Activated B cell treated with CpG ODN at 0.5 μM for 24 hours (primary cell): ENCODE measurements at places on chromosomes 13 and 19. TPM values are rescaled to one million over a fixed set of nuclear protein-coding genes. Genes with fewer than 3 reads are reported as not detected.
A peak's percentile ranks its signal among the peaks of the same experiment; 100 is the strongest.

- H3K4me3 ChIP-seq = no peak overlapping the region
- H3K27me3 ChIP-seq = no peaks in the 10 kb centered on the region
- DNase-seq = no peak
- peaks cover 45% of the 10 kb centered on the region for H3K36me3 ChIP-seq
- no peak overlapping the region for H3K27ac ChIP-seq
Observed at GRCh38 chr19:4238831-4239230, 8.0 kb upstream of the YJU2 start.

LYL1 gene
- total RNA-seq = 67.1 and 74.8 TPM in 2 replicates

GRCh38 chr13:98794498-98794897, 42.0 kb upstream of the SLC15A1 start:
- no peak overlapping the region for H3K27ac ChIP-seq
- H3K4me1 ChIP-seq = no peaks in the 10 kb centered on the region
- peaks cover 2% of the 10 kb centered on the region for H3K27me3 ChIP-seq
- H3K4me3 ChIP-seq = no peak overlapping the region
- no peak for DNase-seq

GRCh38 chr19:13277104-13277809, 127.0 kb downstream of the IER2 start:
- peaks cover 16% of the 10 kb centered on the region for H3K4me1 ChIP-seq
- H3K4me3 ChIP-seq = peak overlapping the region; percentile 56
- H3K27me3 ChIP-seq = peaks cover 15% of the 10 kb centered on the region
- peak; percentile 36 for DNase-seq
- H3K27ac ChIP-seq = peak overlapping the region; percentile 68

MIR17HG gene
- total RNA-seq = 23.5 and 27.0 TPM in 2 replicates

DNA sequence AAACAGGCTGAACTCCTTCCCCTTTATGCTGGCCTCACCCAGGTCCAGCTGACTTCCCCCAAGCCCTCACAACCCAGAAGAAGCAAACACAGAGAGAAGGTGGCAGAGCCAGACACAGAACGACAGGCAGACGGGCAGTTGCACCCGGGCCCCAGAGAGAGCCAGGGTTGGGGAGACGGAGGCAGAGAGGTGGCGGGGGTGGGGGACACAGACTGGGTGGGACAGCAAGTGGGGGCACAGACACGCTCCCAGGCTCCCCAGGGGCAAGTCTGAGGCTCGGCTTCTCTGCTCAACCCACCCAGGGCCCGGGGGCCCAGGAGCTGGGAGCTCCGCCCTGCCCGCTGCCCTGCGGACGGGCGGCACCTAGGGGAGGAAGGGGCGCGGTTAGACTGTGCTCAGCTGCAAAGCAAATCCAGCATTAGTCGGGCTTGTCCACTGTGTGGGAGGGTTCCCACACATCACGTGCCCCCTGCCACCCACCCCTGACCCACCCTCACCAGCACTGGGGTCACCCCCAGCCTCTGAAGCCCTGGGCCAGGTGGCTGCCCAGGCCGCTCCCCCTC, 31.3 kb upstream of the ASF1B start:
- no peaks in the 10 kb centered on the region for H3K36me3 ChIP-seq
- peak; percentile 32 for DNase-seq
- H3K4me1 ChIP-seq = peaks cover 22% of the 10 kb centered on the region
- H3K27ac ChIP-seq = no peak overlapping the region
